ENCODE measurements at places on chromosomes 6 and 20. TPM values are rescaled to one million over a fixed set of nuclear protein-coding genes. Genes with fewer than 3 reads are reported as not detected.

- H3K36me3 ChIP-seq, result no peaks in the 10 kb centered on the region
- no peaks in the 10 kb centered on the region for H3K4me1 ChIP-seq
- DNase-seq, result no peak
Observed at GRCh38 chr6:120646101-120646500, 688.2 kb downstream of the TBC1D32 start.

GRCh38 chr20:22986601-22987000 lies 48.5 kb upstream of the SSTR4 start:
- no peak for DNase-seq
- no peak overlapping the region for H3K27ac ChIP-seq
- H3K36me3 ChIP-seq, result no peaks in the 10 kb centered on the region
- H3K27me3 ChIP-seq, result peaks cover 2% of the 10 kb centered on the region

DNA sequence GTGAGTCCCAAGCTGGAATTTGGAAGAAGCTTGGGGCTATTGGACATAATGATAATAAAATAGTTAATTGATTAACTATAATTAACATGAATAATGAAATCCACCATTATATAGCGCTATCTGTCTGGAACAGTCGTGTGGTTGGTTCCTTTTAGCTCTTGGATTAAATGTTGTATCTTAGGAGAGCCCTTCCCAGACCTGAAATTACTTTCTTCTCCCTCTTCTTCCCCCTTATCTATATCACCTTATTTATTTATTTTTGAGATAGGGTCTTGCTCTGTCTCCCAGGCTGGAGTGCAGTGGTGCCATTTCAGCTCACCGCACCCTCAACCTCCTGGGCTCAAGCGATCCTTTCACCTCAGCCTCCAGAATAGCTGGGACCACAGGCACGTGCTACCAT lies 64.6 kb downstream of the NCOA3 start:
- no peak overlapping the region for H3K27ac ChIP-seq
- no peaks in the 10 kb centered on the region for H3K27me3 ChIP-seq
- no peak overlapping the region for H3K4me3 ChIP-seq
- DNase-seq, result no peak

DNA sequence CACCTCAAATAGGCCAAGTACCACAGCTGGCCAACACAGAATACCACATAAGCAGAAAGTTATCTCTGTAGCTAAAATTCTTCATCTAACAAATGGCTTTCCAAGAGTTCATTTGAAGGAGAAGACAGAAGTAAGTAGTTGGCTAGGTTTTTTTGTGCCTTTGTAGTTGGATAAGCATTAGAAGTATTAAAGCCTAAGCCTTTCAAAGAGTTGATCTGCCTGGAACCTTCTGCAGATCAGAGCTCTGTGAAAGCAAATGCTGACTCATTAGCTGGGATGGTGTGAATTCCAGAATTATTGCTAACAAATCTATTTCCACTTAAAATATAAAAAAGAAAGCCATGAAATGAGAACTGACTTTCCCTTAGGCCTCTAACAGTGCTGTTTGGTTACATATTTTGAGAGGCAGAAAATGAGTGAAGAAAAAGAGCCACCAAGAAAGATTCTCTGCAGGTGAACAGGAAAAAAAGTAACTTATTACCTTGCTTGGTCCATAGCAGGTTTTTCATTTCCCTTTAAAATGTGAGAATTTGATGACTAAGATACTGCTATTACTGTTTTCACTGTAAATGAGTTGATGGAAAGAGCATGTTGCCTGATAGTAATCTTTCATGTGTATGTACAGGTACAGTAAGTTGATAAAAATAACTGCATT lies 763.2 kb upstream of the FLRT3 start:
- DNase-seq, result no peak
- no peaks in the 10 kb centered on the region for H3K4me1 ChIP-seq
- H3K27me3 ChIP-seq, result no peaks in the 10 kb centered on the region
- no peak overlapping the region for H3K27ac ChIP-seq
- H3K36me3 ChIP-seq, result no peaks in the 10 kb centered on the region

GRCh38 chr6:43395776-43396175 lies 26.3 kb upstream of the ZNF318 start:
- no peaks in the 10 kb centered on the region for H3K4me1 ChIP-seq
- no peak overlapping the region for H3K4me3 ChIP-seq
- no peak overlapping the region for H3K27ac ChIP-seq

Gene PCK1
- not detected for polyA plus RNA-seq
